ENCODE measurements at places on chromosomes 3 and 15.

DNA sequence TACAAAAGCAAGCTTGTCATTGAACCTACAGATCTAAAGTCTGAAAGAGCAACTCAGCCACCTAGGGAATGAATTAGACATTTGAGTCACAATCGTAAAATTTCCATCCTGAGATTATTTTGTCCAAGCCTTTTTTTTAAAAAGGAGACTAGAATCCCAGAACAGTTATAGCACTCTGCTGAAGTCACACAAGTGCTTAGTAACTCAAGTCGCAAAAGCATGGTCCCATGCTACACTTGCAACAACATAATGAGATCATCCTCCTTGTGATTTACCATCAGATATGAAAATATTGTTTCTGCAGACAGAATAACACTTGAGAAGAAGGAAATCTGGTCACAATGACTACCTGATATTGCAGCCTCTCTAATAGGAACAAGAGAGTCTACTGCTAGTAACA lies 106.7 kb downstream of the ZIC4 start:
- DNase-seq: no peak

GRCh38 chr3:18393906-18394305 lies 31.2 kb downstream of the SATB1 start:
- no peak for DNase-seq

- DNase-seq: no peak
These were observed 57.1 kb downstream of the CCDC33 start for GRCh38 chr15:74293021-74293810.

GRCh38 chr3:196127308-196128040 lies 45.6 kb upstream of the TFRC start:
- no peak for DNase-seq

- no peak for DNase-seq
These were observed 60.2 kb downstream of the AGBL1 start for GRCh38 chr15:86139828-86140227.

GRCh38 chr3:21654241-21654640 lies 96.8 kb downstream of the ZNF385D start:
- DNase-seq: no peak
